Fibroblast of skin of left biceps (primary cell): ENCODE measurements at places on chromosomes 1 and 21.

GRCh38 chr1:54559111-54559548, 11.1 kb downstream of the ACOT11 start:
- no peak for DNase-seq

DNA sequence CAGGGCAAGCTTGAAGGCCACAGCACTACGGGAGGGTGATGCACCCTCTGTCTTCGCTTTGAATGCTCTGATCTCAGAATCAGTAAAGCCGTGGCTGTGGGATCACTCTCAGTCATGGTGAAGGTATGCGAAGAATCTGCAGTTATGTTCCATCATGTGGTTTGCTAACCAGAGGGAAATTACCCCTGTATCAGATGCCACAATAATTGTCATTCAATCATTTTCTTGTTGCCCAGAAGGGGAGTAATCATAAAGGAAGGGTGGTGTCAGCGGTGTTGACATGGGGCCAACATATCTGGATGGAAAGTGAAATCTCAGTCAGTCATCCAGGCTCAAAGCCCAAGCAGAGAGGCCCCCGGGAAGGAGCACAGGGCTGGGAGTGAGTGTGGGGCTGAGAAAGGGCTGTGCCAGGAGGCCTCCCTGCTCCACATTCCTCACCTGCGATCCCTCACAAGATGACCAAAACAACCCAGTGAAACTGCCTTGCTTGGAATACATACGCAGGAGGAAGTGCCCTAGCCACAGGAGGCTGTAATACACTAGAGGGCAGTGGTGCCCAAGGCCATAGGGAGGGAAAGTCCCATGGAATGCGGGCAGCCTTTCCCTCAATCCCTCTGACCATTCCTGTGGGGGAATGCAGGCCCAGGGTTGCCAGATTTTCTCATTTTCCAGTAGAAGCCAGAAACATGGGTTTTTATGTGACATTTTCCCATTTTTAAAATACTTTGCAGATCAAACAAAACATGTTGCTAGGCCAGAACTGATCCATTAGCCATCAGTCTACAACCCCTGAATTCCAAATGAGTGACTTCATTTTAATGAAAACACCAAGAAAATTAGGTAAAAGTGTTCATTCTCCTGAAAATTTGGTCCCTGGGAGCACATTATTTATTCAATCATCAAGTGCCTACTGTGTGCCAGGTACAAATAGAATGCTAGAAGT, 95.7 kb upstream of the VANGL1 start:
- DNase-seq = peak; percentile 95

GRCh38 chr1:13499422-13499821, 14.4 kb downstream of the LRRC38 start:
- DNase-seq = no peak

GRCh38 chr21:36955783-36956182, 10.7 kb downstream of the HLCS start:
- DNase-seq = no peak

- DNase-seq = peak; percentile 65
Measured at GRCh38 chr1:44029911-44030604, 1.2 kb downstream of the SLC6A9 start.

DNA sequence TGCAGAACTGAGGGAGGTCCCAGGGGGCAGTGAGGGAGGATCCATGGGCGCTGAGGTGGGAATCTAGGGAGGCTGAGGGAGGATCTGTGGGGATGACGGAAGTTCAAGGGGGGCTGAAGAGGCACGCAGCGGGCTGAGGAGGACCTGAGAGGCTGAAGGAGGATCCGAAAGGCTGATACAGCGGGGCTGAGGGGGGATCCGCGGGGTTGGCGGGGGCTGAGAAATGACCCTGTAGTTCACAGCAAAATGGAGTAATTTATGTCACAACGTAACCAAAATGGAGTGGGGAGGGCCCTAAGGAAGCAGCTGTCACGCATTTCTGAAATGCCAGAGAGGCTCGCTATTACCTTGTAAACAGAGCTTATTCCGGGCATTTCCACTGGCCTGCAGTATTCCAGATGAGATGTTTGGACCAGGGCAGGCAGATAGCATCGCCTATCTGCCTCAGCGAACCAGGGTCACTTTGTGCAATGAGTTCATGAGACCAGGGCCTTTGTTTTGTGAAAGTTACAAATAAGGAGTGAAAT, 926 bp upstream of the MRPL55 start:
- DNase-seq = no peak

GRCh38 chr1:207103892-207104373, at the start of gene C4BPA:
TSS of gene C4BPA (plus strand) at chr1:207104233. CDS start at chr1:207113026, 8,793 bp downstream.
- no peak for DNase-seq

- DNase-seq = no peak
Measured at GRCh38 chr1:220775240-220775853, 11.4 kb upstream of the MTARC1 start.

DNA sequence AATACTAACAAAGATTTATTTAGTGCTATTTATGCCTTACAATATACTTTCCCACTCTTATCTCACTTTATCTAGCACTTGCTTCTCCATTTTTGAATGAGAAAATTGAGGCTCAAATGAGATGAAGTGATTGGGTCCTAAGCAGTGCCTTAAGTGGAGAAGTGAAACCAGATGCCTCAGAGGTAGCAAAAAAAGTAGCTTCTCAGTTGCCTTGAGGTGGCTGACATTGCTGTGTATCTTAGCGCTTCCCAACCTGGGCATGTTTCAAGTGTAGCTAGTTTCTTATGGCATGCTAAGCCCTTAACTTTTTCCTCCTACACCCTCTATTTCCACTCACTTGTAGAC, 390.4 kb downstream of the OMA1 start:
- no peak for DNase-seq

- peak; percentile 97 for DNase-seq
Measured at GRCh38 chr1:205301205-205301821, 20.2 kb downstream of the NUAK2 start.

GRCh38 chr1:185112356-185112755, 44.4 kb downstream of the TRMT1L start:
- DNase-seq = no peak

GRCh38 chr1:245488346-245489129, 333.8 kb downstream of the KIF26B start:
- no peak for DNase-seq

DNA sequence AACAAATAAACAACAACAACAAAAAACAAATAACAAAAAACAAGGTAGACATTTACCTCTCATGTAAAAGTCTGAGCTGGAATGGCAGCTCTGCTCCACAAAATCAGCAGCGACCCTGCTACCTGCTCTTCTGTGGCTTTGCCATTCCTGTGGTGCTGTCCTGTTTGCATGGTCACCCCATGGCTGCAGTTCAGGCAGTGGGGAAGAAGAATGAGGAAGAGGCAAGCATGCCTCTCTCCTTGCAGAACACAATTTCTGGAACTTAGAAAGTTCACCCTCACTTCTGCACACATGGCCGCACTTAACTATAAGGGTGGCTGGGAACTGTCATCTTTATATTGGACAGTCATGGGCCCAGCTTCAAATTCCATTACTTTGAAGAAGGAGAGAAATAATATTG, 84.8 kb upstream of the GNG12 start:
- DNase-seq = no peak

DNA sequence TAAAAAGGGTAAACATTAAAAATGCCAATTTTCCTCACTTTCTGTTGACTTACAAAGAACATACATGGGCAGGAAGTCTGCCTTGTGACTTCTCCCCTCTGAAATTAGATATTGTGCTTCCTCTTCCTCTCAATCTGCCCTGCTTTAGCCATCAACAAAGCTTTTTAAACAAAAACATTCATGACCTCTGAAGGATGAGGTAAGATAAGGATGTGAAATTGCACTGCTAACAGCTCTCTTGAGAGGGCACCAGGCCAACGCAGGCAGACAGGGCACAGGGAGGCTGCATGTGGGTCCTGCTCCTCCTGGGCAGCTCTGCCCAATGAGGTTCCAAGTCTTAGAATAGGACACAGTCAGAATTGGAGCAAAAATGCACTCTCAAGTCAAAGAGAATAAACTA, 62.1 kb downstream of the DEGS1 start:
- DNase-seq = no peak

- no peak for DNase-seq
Measured at GRCh38 chr1:208835097-208835463, 590.9 kb upstream of the PLXNA2 start.

- no peak for DNase-seq
Measured at GRCh38 chr1:244084763-244085162, 33.7 kb downstream of the ZBTB18 start.

GRCh38 chr1:167520711-167521206, 2.4 kb upstream of the CD247 start:
- DNase-seq = no peak

DNA sequence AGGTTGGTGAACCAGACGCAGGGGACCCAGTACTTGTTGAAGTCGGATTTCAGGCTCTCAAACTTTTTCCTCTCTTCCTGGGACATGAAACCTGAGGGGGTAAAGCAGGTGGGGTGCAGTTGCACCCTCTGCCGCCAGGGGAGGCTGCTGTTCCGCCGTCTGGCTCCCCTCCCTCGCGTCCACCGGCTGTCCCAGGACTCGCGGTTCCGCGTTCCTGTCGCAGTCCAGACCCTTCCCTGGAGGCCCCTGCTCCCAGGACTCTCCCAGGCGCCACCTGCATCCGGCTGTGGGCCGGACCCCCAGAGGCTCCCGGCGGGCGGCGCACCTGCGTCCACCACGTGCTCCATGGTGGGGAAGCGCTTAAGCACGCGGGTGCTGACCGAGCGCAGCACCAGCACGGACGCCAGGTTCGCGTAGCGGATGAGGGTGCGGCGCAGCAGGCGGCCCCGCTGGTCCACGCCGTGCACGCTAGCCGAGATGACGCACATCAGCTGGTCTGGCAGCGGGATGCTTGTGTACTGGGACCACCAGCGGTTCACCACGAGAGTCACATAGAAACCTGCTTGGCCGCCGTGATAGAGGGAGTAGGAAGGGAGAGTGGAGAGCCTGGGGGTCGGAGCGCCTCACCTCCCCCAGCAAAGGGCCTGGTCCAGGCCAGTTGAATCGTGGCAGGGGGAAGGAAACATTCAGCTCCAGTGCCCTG, 1.7 kb downstream of the BEST4 start:
- DNase-seq = no peak

GRCh38 chr1:43144237-43144636, 27.9 kb downstream of the EBNA1BP2 start:
- peak; percentile 9 for DNase-seq

DNA sequence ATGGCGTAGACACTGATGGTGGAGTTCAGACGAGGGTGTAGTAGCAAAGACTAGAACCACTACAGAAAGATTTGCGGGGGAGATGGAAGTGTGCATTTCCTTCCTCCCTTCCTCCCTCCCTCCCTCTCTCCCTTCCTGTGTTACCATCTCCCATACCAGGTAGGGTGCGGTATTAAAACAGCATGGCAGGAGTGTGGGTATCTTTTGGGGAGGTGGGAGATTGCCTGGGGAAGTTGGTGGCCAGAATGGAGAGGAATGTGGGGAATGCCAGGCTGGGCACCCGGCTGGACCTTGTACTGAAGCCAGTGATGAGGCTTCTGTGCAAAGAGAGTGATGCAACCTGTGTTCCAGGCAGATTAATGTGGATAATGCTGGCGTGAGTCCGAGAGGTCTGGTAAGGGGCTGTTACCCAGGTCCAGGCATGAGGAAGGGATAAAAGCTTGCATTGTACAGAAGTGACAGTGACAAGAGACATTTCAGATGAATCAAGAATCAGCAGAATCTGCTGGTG, 30.3 kb upstream of the PPP2R5A start:
- no peak for DNase-seq

- no peak for DNase-seq
Measured at GRCh38 chr1:48077795-48078222, 80.6 kb upstream of the TRABD2B start.

DNA sequence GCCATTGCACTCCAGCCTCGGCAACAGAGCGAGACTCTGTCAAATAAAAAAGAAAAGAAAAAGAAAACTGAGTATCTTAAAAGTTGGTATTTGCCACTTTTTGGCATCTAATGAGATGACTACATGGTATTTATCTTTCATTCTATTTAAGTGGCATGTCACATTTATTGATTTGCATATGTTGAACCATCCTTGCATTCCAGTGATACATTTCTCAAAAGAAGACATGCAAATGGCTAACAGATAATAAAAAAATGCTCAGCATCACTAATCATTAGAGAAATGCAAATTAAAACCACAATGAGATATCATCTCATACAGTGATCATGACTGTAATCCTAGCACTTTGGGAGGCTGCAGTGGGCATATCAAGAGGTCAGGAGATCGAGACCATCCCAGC, 28.1 kb downstream of the SFPQ start:
- no peak for DNase-seq

DNA sequence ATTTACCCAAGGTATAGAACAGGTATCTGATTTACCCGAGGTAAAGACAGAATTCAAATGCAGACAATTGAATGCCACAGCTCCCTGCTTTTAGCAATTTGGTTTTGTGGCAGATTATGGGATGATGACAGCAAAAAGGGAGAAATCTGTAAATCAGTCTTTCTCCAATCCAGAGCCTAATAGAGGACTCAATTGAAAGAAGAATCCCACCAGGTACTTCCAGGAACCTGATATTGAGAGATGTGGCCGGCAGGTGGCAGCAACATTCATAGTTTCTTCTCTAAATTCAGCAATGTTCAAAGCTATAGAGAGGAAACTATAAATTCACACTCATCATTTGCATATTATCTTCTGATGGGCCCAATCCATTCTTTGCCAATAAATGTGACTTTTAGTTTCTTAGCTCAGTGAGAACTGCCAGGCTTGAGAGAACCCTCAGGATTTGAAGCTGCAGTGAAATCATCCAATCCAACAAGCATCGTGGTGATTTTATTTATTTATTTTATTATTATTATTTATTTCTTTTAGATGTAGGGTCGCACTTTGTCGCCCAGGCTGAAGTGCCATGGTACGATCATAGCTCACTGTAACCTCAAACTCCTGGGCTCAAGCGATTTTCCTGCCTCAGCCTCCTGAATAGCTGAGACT, 9.8 kb upstream of the PHACTR4 start:
- no peak for DNase-seq

DNA sequence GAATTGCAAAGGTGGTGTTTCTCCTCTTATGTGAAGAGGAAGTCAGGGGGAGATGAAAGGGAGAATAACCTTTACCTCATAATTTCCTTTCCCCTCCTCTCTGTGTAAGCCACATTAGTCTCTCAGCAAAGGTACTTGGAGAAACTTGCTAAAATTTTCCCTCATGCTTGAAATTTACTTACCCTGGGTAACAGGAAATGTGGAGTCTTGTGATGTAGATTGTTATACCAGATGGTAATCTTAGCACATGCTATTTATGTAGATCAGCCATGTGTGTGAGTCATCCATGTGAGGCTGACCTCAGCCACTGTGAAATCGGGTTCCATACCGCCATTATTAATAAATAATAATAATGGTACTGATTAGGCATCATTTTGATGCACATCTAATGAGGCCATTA, 128.4 kb downstream of the TGFB2 start:
- no peak for DNase-seq

GRCh38 chr1:105964879-105965278, 1091.6 kb upstream of the PRMT6 start:
- DNase-seq = no peak

GRCh38 chr1:233496993-233497392, 116.9 kb upstream of the KCNK1 start:
- no peak for DNase-seq

- DNase-seq = no peak
Measured at GRCh38 chr1:43008115-43009060, 49.7 kb upstream of the SLC2A1 start.

GRCh38 chr1:152182944-152183361, 23.9 kb upstream of the RPTN start:
- no peak for DNase-seq

- peak; percentile 58 for DNase-seq
Measured at GRCh38 chr1:232704694-232705680, 75.1 kb upstream of the SIPA1L2 start.
